A172 (cell line): ENCODE measurements at places on chromosomes 1 and 21.

GRCh38 chr1:100607628-100608240 is 69.8 kb downstream of the GPR88 start:
- no peak for DNase-seq

DNA sequence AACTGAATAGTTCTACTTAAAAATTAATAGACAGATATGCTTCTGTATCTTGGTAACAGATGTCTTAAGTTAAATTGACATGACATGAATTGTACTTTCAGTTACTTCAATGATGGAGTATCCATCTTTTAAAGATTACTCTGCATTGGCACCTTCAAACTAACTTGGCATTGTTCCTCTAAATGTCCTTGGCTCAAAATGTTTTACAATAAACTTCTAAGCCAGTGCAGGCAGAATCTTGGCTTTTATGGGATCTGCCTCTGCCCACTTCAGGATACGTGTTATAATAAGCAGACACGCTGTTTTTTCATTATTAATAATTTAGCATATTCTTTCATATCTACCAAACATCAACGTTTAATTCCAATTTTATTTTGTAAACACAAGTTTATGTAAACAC is 873.4 kb upstream of the ADAMTS5 start:
- no peak for DNase-seq

DNA sequence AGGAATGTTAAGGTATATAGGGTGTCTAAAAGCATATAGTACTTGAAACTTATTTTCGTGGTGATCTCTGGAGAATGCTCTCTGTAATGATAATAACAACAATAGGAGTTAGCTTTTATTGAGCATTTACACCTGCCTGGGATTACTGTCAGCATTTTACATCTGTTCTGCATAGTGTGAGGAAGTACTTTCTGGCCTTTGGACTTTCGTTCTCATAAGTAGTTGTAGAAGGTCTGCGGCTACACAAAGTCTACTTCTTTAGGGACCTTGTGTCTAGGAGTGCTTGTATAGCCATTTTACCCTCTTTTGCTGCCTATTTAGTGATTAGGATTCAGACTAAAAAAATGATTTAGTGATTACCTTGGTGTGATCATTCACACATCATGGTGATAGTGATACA is 103.6 kb upstream of the GPR52 start:
- DNase-seq, result no peak

- DNase-seq, result no peak
Measured at GRCh38 chr1:159089184-159089791, 12.7 kb upstream of the AIM2 start.

DNA sequence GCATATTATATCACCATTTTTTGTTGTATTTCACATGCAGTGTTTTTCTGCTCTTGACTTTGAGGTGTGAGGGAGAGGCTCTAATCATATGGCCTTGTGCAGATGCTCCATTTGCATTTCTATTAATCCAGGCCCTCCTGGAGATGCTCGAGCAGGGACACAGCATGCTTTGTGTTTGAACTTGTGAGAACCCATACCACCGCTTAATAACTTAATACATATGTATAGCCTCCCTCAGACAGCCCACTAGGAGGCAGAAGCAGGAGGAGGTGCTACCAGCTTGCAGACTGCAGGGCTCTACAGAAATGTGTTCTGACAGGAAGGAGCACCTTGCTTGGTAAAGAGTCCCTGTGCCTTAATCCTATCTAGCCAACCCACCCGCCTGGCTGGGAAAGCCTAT is 155.2 kb downstream of the BARHL2 start:
- DNase-seq, result no peak

- no peak for DNase-seq
Measured at GRCh38 chr1:229407206-229408026, 26.5 kb downstream of the ACTA1 start.

DNA sequence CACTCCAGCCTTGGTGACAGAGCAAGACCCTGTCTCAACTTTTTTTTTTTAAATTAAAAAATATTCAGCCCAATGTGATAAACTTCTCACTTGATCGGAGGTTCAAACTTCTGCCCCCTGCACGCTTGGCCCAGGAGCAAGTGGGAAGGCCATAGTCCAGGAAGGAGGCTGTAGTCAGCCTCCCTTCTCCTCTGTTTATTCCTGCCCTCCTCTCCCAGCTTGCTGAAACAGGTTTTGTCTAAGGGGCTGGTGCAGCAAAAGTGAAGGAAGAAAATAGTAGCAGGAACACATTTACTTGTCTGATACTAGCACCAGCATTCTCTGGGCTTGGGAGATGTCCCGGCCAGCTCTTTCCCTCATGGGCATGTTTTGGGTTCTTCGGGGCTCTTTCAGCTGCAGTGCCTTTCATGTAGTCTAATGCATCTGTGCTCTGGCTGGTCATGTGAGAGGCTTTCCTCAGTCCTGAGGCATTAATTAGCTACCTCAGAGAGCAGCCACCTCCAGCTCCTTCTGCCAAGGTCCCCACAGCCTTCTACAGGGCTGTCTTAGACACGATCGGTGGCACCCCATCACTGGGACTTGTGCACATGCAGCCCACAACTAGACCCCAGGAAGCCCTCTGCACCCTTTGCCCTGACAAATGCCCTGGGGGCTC is 12.9 kb downstream of the SLC44A3 start:
- no peak for DNase-seq

GRCh38 chr1:208238710-208239472 is 5.3 kb downstream of the PLXNA2 start:
- peak; percentile 70 for DNase-seq

DNA sequence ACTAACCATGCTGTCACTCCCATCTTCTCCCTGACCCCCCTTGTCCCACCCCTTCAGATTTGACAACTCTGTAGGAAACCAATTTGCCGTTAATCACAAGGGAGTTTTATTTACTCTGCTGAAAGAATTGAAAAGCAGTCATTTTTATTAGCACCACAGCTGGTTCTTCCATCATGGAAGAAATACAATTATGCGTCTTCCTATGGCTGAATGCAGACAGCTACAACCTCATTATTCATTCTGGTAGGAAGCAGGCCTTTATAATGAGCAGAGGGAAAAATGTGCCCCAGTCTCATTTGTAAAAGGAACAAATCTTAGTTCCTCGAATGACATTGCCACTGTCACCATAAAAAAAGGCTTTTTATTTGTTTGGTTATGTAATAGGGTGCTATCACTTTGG is 35.2 kb downstream of the JUN start:
- no peak for DNase-seq

- no peak for DNase-seq
Measured at GRCh38 chr21:25425156-25425555, 182.1 kb downstream of the MRPL39 start.

DNA sequence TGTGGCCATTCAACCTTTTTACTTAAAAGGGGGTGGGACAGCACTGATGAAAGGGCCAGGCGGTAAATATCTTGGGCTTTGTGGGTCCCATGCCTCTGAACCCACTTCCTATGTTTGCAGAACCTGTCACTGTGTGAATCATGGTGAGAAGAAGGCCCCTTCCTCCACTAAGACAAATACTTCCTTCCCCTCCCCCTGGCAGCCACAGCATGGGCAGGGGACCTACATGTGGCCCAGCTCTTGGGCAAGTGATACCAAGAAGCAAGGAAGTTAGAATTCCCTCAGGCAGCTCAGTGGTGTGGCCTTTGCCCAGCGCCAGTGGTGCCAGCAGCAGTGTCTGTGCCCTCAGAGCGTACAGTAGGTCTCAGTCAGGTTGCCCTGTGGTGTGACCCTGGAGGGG is 168.6 kb downstream of the TRIM33 start:
- no peak for DNase-seq

DNA sequence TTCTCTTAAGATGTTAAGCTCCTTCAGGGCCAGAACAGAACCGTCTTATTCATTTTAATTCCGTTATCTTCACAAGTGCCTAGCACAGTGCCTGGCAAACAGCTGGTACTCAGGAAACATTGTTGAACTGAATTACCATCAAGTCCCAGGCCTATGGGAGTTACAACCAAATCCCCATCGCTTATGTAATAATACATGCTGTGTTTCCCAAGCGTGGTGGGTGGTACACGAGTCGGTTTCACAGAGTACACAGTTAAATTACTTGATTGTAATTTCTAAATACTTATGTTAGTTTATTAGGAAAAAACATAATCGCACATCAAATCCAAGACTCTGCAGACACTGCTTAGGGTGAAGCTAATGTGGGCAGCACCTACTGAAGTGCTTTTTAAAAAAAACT is 1.0 kb downstream of the ANGEL2 start:
- peak; percentile 28 for DNase-seq

DNA sequence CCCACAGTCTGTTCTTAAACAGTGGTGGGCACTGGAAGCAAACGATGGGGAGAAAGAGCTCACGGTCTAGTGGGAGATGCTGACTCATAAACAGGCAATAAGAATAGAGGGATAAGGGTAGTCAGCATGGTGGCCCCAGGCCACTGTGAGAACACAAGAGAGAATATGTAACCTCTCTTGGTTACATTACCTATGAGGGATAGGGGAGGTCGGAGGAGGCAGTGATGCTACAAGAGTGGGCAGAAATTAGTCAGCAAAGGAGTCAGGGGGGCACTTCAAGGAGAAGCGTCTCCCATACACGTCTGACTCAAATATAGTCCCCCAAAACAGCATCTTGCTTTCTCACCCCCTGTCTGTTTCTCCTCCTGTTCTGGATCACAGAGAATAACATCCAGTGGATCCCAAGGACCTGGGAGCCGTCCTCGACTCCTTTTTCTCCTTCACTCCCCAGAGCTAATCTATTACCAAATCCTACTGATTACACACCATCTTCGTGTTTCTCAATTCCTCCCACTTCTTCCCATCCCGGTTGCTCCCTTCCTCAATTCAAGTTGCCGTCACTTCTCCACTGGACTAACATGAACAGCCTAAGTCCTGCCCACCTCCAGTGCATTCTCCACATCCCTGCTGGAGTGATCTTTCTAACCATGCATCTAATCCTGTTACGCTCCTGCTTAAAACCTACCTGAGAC is 2.1 kb downstream of the SLAMF8 start:
- DNase-seq, result no peak

GRCh38 chr1:157948312-157949073 is 45.0 kb upstream of the KIRREL1 start:
- DNase-seq, result peak; percentile 42

- DNase-seq, result peak; percentile 3
Measured at GRCh38 chr1:81477710-81478109, 323.0 kb upstream of the ADGRL2 start.

- no peak for DNase-seq
Measured at GRCh38 chr21:33359446-33359845, 34.7 kb downstream of the IFNAR1 start.

DNA sequence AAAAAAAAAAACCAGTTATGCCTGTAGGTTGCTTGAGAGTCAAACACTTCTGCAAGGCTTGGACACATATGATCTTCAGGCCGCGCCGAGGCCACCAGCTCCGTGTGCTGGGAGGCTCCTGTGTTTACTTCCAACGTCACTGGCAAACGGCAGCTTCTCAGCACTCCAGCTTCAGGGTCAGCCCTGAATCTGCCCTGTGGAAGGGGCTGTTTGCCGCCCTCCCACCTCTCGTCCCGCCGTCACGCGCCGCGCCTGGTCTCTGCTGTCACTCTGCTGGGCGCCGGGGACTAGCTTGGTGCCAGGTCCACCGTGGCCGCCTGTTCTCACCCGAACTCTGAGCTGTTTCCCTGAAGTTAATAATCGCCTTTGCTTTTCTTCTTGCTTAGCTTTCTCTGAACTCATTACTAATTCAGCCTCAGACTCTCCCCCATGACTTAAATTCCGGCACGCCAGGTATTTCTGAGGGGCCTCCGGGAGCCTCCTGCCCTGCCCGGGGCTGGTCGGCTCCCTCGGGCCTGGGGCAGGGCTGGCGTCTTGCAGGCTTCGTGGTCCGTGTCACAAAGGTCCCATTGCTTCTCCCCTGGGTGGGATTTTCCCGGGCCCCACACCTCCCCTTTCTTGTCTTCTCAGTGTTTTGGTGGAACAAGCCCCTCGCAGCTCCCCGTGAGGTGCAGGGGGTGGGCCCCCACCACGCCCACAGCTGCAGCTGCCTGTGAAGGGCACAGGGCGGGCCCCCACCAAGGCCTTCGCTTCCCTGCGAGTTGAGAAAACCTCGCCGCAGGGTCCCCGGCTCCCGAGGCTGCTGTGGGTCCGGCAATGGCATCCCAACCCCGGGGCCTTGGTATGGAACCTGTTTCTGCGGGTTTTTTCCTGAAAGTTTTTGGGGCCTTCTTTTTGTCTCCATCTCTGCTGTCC is 14.6 kb upstream of the C1orf159 start:
- no peak for DNase-seq

DNA sequence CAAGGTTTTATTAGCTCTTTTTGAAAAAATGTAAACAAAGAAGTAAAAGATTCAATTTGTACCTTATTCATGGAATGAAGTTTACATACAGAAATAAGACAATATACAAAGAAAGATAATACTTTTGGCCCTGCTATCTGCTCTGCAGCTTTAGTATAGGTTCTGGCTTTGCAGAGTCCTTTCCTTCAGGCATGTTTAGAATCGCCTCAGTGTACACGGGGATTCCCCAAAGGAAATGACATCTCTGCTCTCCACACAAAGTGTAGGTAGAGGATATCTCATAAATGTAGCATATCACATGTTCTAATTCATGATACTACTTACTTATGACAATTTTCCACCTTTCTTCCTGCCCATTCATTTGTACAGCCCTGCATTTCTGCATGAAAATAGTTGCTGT is 222.6 kb upstream of the DPYD start:
- no peak for DNase-seq

GRCh38 chr1:179586107-179586823 is 5.4 kb upstream of the TDRD5 start:
- no peak for DNase-seq

- DNase-seq, result no peak
Measured at GRCh38 chr1:87575528-87575927, 246.8 kb downstream of the LMO4 start.

DNA sequence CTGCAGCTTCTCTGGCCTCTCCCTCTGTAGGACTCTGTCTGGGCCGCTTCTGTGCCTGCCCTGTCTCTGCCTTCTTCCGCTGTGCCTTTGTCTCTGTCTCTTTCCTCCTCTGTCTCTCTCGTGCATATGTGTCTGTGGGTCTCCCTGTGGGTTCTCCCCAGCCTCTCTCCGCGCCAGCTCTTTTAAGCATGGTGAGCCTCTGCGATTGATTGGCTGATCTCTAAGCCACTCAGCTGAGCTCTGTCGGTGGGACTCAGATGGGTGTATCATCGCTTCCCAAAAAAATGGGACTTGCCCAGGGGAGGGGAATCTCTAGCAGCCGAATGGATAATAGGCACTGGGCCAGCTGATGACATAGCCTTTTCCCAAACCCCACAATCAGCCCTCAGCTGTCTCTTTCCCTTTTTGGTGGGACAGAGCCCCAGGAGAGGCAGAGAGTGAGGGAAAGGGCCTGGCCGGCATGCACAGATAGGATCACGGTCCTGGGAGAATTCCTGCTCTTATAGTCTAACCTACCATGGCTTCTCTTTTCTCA is at the start of gene ADAMTS4:
Gene ADAMTS4 (minus strand): TSS at position 158 of the 535 bp plus-strand sequence. CDS start 427 bp downstream, outside the sequence.
- DNase-seq, result no peak
